ENCODE measurements at places on chromosomes 13 and 19.

GRCh38 chr13:103931331-103931845, 865.2 kb upstream of the SLC10A2 start:
- DNase-seq: no peak

DNA sequence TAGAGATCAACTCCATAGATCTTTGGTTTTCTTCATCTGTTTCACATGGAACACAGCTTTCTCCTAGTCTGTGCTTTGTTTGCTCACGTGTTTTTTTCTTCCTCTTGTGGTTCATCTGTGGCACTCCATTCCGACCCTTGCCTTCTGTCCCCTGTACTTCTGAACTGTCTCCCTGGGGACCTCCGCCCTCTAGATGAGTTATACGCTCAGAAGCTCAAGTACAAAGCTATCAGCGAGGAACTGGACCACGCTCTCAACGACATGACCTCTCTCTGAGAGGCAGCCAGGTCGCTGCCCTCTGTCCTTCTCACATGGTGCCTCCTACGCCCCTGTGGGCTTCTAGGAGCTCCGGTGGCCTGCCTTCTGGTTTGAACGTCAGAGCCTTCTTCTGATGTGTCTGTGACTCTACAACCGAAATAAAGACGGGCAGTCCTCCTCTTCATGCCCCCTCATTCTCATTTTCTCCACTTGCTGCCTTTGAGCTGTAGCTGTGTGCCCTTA, 16.6 kb upstream of the RAB8A start:
- DNase-seq: no peak

- peak; percentile 89 for DNase-seq
These were observed 41.9 kb downstream of the NFIX start for GRCh38 chr19:13037161-13037560.

DNA sequence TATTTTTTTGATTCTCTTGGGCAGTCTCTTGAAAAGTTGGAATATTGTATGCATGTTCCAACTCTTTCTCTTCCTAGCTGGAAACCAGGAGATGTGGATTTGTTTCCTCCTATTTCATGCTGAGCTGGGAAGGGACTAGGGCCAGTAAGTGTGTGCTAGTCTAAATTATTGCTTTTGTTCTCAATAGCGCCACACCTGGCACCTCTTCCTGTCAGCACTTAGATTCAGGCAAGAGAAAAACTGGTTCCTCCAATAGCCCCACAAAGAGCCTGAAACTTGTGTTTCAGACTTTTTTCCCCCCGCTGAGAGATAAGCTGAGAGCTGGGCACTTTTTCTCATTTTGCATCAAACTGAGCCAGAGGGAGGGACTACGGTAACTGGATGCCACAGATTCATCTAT, 353.4 kb downstream of the OLFM4 start:
- no peak for DNase-seq

- DNase-seq: no peak
These were observed 26.5 kb downstream of the ANKRD10 start for GRCh38 chr13:110888390-110888789.

DNA sequence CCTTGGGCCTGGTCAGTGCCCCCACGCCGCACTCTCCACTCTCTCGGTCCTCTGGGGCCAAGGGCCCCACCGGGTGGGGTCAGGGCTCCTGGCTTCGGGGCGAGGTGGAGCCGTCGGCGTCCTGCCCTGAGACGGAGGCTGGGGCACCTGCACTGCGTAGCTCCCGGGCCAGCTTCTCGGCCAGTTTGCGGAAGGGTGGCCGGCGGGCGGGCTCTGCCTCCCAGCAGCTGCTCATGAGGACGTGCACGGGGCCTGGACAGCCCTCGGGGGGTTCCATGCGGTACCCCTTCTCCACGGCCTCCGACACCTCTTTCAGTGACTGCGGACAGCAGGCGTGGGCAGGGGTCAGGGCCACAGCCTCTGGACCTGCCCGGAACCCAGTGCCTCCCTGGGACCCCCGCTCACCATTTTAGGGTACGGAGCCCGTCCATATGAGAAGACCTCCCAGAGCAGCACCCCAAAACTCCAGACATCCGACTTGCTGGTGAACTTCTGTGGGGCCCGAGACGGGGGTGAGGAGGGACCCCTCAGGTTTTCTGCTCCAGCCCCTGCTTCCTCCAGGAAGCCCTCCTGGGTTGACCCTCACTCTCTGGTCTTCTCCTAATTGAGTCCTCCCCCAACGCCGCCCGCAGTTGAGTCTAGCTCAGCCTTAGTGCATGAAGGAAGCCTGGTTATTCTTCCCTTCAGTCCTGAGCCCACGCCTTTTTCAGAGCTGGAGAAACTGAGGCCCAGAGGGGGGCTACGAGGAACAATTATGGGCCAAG, 6.3 kb upstream of the RAX2 start:
- no peak for DNase-seq

GRCh38 chr13:99028890-99029289, 51.0 kb upstream of the DOCK9 start:
- no peak for DNase-seq

DNA sequence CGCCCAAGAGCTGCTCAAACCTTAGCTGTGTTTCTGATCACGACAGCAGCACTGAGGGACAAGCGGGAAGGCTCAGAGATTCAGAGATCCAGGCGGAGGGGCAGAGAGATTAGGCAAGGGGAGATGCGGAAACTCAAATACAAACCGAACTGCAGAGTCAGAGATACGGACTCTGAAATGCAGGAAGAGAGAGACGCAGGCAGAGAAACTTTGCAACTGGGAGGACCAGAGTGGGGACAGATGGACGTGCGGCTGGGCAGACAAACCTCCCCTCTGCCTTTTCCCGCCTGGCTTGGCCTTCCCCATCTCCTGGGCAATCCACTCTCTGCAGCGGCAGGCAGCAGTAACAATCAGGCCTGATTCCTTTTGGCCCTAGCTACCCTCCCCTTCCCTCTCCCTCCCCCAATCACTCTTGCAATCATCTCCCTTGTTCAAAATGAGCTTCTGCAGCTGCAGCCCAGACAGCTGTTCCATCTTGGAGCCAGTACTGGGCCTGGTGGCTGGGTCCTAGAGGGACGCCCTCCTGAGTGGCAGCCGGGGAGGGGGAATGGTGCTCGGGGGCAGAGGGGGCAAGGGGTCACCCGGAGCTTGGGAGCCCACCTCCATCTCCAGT, 29.7 kb downstream of the OLFM2 start:
- no peak for DNase-seq

- no peak for DNase-seq
These were observed 427 bp downstream of the RTBDN start for GRCh38 chr19:12833738-12834565.

GRCh38 chr19:10538204-10538983, 5.3 kb upstream of the ATG4D start:
- no peak for DNase-seq

- DNase-seq: no peak
These were observed 8.0 kb downstream of the ZNF551 start for GRCh38 chr19:57689750-57690149.

DNA sequence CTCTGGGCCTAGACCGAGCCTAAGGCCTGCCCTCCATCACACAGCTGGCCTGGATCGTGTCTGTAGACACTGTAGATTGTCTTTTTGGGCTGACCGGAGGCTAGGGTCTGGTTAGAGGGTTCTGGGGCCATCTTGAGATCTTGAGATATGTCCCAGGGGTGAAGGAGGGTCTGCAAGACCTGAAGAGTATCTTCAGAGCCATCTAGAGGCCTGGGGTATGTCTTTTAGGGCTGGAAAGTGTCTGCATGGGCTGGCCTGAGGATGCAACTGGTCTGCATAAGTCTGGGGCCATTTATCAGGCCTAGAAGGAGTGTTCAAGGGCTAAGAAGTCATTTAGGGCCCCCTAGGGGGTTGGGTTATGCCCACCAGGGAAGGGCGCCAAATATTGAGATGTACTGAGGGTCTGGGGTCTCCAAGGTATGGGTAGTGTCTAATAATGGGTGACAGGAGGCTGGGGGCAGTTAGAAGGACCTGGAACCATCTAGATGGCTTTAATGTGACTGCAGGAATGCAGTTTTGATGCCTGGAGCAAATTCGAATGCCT, 555 bp downstream of the SCAF1 start:
- no peak for DNase-seq

DNA sequence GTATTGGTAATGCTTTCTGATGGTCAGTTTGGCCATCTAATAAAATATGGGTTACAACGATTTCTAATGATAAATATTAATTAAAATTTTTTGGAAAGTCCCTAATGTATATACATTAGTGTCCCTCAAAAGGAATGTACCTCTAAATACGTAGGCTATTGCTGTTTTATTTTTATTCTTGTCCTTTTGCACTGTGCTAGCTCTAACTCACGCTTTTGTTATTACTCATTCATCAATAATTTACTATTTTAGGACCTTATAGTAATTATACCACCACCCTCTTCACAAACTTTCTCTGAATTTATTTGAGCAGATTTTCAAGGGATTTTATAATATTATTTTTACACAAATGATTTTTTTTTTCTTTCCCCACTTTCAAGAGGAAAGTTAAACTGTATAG, 795.9 kb upstream of the PCDH9 start:
- DNase-seq: no peak

DNA sequence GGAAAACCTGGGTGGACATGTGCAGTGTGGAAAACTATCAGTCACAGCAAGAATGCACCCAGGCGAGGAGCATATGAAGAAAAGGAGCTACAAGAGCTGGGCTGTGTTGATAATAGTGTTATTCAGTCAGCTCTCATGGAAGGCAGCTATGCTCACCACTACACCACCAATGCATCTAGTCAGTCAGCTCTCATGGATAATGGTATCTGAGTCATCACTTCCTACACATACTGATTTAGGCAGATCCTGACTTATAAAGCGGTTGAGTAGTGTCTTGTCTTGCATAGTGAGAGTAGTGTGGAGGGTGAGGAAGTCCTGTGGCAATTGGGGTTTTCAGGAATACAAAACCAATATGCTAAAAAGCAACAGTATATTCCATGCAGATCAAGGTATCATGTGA, 9.1 kb upstream of the ZNF160 start:
- no peak for DNase-seq

DNA sequence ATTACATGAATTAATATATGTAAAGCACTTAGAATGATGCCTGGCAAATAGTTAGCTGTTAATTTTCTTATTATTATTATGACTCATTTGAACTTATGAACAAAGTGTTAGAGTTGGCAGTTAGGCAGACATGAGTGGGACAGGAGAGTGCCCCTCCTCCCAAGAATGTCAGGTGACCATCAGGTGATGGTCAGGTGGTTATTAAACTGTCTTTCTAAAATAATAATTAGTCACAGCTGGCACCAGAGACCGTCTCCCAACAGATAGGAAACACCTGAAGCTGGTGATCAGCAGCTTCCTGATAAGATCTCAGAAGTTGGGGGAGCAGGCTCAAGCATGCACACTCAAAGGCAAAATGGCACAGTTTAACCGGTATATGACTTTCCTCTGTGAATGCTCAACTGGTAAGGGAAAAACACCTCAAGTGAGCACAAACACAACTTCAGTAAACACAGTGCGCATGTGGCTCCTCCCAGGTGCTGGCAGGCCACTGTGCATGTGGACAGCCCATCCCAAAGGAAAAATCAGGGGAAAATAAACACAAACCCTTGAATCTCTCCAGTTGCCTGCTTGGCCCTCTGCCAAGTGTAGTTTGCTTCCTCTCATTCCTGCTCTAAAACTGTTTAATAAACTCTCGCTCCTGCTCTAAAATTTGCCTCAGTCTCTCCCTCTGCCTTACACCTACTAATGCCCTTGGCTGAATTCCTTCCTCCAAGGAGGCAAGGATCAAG, 54.0 kb downstream of the FLT1 start:
- DNase-seq: no peak

- no peak for DNase-seq
These were observed 1.3 kb downstream of the RAB3D start for GRCh38 chr19:11338121-11338520.

DNA sequence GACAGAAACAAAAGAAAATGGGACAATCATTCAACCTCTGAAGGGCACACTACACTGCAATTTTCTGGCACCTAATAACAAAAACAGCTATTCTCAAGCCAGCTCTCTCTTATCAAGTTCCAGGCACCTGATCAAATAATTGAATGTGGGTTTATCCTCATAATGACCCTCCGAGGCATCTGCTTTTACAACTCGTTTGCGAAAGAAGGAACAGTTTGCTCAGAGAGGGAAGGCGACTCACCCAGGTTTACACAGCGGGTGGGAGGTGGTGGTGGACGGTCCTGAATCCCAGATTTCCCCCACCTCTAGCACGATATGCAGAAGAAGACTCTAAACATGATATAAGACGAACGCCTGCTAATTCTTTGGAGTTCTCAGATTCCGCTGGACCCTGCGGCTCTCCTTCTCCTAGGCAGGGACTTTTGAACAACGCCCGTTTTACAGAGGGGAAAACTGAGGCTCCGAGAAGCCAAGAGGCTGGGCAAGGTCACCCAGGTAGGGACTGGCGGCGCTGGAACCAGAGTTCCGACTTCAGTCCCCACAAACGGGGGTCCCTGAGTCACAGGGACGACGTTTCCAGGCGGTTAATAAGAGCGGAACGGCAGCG, 641 bp downstream of the SGTA start:
- DNase-seq: no peak

GRCh38 chr19:17406046-17406886, 836 bp upstream of the BST2 start:
- peak; percentile 36 for DNase-seq

- DNase-seq: no peak
These were observed 814.2 kb upstream of the SLITRK5 start for GRCh38 chr13:86856991-86857390.

DNA sequence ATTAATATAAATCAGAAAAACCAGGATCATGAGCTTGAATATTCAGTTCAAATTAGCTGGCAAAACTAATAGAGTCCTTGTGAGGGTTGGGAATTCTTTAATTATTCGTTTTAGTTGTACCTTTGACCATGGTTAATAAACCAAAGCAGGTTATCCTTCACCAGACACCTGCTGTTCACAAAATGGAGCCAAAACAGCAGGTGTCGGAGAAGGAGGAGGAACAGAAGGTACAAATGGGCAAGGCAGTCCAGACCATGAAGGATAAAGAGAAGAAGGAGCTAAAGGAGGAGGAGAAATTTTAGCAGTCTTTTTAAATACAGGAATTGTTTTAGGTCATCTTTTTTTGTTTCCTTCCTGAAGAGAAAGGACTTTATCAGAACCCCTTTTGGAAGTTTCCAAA, 106.1 kb downstream of the NHLRC3 start:
- no peak for DNase-seq

GRCh38 chr19:14577264-14577663, 5.4 kb upstream of the NDUFB7 start:
- no peak for DNase-seq

All from AG10803 (cell line).